ENCODE measurements at places on chromosomes 1 and 21. TPM values are rescaled to one million over a fixed set of nuclear protein-coding genes. Genes with fewer than 3 reads are reported as not detected.

DNA sequence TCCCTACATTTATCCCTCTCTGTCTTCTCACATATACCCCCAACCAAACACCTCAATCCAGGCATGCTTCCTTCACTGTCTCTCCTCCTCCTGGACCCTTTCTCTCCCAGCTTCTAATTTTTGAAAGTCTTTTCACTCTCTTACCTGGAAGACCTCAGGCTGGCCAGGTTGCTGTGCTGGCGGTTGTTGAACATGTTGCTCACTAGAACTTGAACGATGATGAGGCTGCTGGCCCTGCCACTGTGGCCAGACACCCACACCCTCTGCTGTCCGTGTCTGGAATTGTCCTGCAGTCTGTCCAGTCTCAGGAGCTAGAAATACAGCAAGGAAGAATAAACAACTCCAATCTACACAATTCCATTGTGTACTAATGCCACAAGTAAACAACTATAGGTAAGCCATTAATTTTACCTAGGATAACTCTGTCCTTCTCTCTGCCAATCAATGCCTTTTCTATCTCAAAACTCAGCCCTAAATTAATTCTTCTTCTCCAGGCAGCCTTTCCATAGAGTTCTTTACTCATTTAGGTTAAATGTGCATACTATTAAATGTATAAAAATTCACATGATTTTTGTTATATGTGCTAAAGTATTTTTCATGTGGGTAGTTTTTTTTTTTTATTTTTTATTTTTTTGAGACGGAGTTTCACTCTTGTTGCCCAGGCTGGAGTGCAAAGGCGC is 5.1 kb upstream of the CTSK start:
- DNase-seq = peak; percentile 77

GRCh38 chr1:200866521-200866920 is 6.3 kb upstream of the GPR25 start:
- DNase-seq = peak; percentile 47

GRCh38 chr1:46244656-46245371 is 2.7 kb upstream of the RAD54L start:
- DNase-seq = peak; percentile 5

DNA sequence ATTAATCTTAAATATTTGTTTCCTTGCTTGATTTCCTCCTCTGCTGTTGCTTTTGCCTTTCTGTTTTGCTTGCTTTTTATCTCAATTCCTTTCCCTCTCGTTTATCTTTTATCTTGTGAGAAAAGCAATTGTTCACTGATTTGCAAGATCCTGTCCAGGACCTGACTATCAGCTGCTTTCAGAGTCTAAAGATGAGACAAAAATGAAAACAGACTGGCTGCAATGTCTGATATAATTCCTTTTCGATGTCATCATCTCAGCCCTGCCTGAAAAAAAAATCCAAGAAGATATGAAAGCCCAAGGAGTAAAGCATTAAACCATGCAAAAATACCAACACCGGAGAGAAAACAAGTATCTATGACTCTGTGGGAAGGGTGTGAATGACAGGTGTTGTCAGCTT is 225.5 kb downstream of the PATJ start:
- peak; percentile 6 for DNase-seq

GRCh38 chr1:13666317-13666716 is 33.7 kb upstream of the PRDM2 start:
- no peak for DNase-seq

- peak; percentile 23 for DNase-seq
Observed at GRCh38 chr1:12057382-12057781, 5.7 kb upstream of the TNFRSF8 start.

DNA sequence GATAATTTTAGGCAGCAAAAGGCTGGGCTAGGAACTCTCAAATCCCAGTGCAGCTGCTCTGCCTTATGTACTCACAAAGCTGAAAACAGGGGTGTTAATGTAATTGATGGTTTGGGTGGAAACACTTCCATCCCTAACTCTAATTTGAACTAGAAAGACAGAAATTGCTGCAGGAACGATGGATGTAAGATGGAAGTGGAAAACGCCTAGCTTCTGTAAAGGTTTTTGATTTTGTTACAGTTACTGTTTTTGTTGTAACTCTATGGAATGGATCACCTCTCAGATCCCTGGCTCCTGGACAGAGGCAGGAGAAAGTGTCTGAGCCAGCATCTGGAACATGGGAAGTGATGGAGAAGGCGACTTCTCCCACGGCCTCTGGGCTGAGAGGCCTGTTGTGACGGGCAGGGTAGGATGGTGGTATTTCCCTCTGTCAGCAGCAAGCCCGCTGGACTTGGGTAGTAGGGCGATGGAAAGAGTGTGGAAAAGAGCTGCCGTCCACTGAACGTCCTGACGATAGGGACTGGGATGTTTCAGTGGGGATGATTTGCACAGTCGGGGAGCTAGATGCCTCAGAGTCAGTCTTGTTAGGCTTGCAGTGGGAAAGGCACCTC is 1.6 kb downstream of the TRAF5 start:
- DNase-seq = no peak

DNA sequence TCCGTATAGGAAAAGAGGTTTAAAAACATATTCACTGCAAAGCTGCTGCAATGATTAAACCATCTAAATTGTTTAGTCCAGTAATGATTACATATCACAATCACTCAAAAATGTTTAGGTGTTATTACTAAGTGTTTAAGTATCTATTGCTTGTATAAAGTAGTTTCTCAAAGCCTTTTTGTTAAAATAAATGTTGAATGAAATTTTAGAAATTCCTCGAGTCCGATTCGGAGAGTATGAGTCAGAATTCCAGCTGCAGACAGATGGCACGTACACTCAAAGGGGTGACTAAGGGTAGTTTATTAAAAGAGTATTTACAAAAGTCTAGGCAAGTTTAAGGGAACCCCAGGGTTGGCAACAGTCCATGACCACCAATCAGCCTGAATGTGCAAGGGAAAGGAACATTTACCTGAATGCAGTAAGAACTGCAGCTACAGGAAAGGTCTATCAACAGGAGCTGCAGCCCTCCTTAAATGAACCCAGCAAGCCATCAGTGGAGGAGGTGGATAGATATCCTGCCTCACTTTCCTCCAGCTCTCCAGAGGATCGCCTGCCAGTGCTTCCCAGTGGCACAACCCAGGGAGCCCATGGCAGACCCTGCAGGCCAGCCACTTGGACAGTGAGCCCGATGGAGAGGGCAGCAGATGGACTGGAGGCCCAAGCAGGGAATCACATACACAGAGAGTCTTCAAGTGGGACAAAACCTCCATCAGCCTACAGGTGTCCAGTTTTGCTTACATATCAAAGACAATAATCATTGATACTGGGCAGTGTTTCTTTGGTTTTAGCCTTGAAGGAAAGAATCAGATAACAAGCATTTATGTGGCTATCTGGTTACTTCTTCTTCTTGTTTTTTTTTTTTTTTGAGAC is 92.1 kb upstream of the SLC44A3 start:
- DNase-seq = peak; percentile 99

DNA sequence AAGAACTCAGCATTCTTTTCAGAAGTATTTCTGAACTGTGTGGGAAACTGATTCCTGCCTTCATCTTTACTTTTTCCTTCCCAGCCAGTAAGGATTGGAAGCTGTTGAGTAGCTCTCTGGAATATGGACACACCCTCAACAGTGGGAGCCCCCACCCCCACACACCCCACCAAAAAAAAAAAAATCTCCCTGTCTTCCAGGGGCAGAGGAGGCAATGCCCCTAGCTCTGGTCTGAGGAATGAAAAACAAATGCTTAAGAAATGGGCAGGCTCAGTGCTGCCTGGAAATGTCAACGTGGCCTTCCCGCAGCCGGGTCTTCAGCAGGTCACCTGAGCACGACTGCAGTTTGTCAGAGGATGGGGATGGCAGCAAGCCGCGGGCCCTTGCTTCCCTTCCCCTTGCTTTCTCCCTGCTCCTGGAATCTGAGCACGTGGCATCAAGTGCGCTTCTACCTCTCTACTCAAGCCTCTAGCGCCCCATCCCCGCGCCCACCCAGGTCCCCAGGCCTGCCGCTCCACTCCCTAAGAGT is 479 bp downstream of the RGS16 start:
- DNase-seq = no peak

GRCh38 chr1:55986003-55986402 is 593.4 kb downstream of the PLPP3 start:
- no peak for DNase-seq

DNA sequence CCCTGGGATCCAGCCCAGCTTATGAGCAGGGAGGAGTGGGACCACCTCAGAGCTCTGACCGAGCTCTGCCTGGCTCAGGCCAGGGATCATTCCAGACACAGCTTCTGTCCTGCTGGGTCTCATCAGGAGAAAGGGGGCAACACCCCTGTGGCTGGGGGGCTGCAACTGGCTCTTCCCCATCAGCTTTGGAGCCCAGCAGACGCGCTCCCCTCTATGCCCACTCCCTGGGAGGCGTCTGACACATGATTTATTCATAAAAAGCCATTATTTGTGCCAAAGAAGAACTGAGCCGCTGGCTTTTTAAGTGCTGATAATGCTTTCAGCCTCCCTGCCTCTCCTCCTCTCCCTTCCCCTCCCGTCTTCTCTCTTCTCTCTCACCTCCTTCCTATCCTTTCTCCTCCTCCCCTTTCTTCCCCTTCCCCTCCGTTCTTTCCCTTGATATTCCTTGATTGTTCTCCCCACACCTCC is 25.0 kb downstream of the FOXO6 start:
- no peak for DNase-seq

- no peak for DNase-seq
Observed at GRCh38 chr1:16980473-16981268, at the start of gene MFAP2. Gene MFAP2, minus strand, starts transcription at chr1:16980620. Its CDS starts 2,347 bp downstream, at chr1:16978273.

The MYOC gene
- not detected for total RNA-seq

The TCEA3 gene
- 3.0 TPM for total RNA-seq

The EPB41 gene
- 10.0 TPM for total RNA-seq

The RWDD3 gene
- 10.4 TPM for total RNA-seq

The TCHH gene
- not detected for total RNA-seq

The CFHR3 gene
- total RNA-seq = not detected

The NUAK2 gene
- total RNA-seq = 8.1 TPM

The NTMT2 gene
- not detected for total RNA-seq
